ENCODE measurements at places on chromosomes 5 and 9.

DNA sequence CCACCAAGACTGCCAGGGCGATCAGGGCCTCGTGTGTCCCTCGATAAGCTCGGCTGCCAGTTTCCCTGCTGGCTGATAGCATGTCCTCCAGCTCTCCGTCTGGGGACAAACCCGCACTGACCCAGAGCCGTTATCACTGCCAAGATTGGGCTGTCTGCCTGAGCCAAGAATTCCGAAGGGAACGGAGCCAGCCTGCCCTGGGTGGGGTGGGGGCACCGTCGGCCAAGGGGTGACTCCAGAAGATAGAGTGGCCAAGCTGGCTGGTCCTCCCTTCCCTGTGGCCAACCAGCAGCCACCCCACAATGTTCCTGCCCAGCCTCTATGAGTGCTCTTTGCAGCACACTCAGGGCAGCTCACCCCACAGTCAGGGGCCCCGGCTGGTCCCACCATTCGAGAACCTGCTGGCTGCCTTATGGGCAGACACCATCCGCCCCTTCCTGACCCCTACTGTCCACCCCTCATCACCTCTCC lies 29.4 kb downstream of the HRH2 start:
- DNase-seq: no peak

GRCh38 chr5:159422361-159422760 lies 92.1 kb upstream of the IL12B start:
- DNase-seq: peak; percentile 45

DNA sequence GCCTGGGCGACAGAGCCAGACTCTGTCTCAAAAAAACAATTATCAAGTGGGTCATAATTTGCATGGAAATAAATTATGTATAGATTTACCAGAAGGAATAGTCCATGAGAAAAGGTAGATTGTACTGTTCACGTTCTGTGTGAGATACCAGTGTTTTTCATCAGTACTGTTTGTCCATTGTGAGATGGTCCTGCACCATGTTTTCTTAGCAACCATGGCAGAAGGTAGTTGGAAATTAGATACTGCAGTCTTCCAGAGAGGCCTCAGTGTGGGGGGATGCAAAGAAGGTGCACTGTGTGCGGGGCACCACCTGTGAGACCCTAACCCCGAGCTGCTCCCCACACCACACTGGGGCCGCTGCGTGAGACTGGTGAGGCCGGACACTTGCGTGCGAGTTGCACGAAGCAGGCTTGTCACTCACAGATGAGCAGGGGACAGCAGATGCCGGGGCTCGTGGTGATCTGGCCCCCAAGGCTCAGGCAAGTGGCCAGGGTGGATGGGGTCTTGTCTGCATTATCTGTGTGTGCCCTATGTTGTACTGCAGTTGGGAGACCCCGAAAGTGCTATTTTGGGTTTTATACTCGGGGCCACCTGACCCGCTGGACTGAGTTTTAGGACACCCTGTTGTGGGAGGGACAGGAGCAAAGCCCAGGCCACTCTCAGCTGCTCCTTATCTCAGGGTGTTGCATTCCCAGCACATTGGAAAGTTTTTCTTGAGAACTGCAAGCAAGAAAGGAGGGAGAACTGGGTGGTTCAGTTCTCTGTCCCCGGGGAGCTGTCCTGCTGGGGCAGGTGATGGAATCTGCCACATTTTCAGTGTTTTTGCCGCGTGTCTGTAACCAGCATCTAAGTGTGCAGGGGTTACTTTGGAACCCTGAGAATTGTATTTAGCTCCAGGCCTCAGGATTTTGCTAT lies 61.9 kb downstream of the EHMT1 start:
- DNase-seq: no peak

DNA sequence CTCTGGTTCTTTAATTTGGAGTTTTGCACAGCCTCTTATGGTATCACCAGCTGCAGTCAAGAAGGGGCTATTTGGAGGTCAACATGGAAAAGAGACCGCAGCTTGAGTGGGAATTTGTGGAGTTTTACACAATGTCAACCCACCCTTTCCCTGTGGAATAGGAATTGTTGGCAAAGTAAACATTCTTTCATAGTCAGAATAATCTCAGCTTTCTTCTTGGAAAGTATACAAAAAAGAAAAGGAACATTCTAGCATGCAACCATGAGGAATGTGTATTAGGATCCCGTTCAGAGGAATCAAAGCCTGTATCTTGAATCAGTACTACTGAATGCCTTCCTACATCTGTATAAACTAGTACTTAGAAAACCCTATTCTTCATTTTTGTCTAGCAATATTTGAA lies 107.6 kb downstream of the LURAP1L start:
- peak; percentile 77 for DNase-seq

- DNase-seq: peak; percentile 98
Observed at GRCh38 chr9:132042324-132042723, 37.3 kb downstream of the MED27 start.

GRCh38 chr9:113609562-113610318 lies 146.2 kb downstream of the RGS3 start:
- no peak for DNase-seq

- DNase-seq: no peak
Observed at GRCh38 chr9:76651119-76651705, 113.0 kb upstream of the PCA3 start.

DNA sequence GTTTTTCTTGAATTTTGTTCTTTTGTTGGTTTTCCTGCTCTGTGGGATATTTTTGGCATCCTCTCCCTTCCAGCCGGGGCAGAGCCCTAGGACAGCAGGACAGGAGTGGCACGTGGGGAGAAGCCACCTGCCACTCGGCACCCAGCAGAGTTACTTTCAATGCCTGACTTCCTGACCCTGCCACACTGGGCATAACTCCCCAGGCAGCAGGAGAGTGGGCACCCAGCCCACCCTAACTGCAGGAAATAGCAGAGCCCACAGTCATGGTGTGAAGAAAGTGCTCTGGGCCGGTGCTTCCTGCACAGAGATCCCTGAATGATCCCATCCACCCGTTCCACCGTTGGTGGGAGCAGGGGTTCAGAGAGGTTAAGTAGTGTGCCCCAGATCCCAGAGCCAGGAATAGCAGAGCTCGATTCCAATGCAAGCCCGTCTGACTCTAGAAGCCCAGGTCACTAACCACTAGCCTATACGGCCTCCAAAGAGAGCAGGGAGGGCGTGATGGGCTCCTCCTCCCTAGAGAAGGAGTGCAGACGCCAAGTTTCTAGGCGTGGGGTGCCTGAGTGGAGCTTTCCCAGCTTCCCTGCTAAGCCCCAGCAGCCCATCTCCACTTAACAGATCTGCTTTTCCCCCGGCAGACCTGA lies 8.1 kb upstream of the NUP214 start:
- DNase-seq: no peak

DNA sequence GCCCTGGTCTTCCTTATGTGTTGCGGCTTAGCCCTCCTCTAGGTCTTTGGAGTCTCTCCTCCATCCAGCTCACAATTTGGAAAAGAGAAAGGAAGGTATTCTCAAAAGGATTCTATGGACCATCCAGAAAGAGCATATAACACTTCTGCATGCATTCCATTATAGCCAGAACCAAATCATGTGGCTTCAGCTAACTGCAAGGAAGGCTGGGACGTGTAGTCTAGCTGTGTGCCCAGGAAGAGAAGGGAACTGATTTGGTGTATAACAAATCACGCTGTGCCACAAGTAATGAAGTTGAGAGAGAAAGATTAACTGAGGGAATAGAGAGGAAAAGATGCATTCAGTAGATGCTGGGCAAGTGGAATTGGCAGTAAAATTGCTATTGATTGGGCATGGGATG lies 43.7 kb downstream of the PLPPR1 start:
- no peak for DNase-seq

DNA sequence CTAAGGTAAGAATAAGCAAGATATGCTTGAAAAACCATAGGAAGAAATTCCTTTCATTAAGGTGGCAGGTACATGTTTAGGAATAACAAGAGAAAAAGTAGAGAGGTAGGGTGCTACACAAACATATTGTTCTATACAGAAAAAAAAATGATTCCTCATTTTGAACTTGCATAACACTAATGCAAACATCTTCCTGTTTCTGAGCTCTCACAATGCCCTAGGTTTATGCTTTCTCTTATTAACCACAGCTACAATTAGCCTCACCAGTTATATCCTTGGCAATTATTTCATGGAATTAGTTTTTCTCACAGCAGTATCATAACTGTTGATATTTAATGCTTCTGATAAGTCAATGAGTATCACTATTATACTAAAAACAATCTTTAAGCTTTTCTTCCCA lies 20.7 kb downstream of the CEMIP2 start:
- DNase-seq: no peak

- DNase-seq: no peak
Observed at GRCh38 chr5:109931049-109931780, 241.5 kb downstream of the MAN2A1 start.

DNA sequence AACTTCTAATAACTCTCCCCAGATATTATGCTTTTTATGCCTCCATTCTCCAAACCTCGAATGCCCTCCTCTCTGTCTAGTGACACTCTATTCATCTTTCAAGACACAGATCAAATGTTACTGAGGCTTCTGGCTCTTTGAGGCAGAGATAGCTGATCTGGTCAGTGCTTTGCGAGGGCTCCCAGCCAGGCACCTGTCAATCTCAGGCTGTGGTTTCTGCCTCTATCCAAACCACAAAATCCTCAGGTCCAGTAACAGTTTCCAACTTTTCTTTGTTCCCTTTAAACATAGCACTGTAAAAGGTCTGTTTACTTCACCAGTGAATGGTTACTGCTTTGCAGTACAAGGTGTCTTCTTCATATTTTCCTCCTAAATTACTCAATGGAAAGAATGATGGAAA lies 11.5 kb upstream of the STK32A start:
- DNase-seq: peak; percentile 62

DNA sequence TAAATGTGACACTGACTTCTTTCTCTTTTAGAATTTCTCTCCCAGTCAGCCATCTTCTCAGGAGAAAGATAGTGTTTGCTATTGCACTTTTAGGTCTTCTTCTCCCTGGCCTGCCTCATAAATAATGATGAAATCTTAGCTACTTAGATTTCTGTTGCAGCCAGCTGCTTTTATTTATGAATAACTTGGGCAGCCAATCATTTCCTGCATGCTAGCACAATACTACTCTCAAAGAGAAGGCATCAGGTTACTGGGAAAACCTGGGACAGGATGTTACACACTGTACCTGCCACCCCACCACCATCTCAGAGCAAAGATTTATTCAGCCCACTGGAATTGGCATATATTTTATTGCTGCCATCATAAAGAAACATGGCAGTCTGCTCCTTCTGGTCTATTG lies 266.6 kb downstream of the PRELID2 start:
- DNase-seq: no peak

DNA sequence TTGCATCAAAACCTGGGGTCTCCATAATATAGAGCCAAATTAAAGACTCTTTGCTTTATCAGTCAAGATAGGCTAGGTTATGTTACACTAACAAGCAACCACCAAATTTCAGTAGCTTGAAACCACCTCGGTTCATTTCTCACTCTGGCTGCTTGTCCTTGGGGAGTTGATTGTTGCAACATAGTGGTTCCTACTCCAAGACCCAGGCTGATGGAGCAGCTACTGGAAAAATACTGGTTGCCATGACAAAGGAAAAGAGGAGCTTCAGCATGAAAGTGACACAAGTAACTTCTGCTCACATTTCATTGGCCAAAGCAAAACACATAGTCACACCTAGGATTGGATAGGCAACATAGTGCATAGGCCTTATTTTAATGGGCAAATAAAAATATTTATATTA lies 18.5 kb upstream of the RCL1 start:
- DNase-seq: no peak

DNA sequence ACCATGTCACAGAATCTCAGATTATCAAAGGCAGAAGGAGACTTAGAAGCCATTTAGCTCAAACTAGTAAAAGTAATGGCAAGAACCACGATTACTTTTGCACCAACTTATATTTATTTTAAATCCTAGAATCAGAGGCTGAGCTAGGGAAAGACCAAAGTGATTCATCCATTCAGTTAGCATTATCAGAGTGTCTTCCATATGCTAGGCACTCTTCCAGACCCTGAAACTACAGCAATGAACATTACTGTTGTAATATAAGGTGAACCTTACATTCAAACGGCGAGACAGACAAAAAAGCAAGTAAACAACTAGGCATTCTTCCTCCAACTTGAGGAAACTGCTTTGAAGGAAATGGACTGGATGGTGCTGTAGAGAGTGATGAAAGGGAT lies 7.9 kb downstream of the PDE6A start:
- DNase-seq: no peak

- DNase-seq: no peak
Observed at GRCh38 chr9:75851917-75852316, 38.6 kb upstream of the PCSK5 start.

DNA sequence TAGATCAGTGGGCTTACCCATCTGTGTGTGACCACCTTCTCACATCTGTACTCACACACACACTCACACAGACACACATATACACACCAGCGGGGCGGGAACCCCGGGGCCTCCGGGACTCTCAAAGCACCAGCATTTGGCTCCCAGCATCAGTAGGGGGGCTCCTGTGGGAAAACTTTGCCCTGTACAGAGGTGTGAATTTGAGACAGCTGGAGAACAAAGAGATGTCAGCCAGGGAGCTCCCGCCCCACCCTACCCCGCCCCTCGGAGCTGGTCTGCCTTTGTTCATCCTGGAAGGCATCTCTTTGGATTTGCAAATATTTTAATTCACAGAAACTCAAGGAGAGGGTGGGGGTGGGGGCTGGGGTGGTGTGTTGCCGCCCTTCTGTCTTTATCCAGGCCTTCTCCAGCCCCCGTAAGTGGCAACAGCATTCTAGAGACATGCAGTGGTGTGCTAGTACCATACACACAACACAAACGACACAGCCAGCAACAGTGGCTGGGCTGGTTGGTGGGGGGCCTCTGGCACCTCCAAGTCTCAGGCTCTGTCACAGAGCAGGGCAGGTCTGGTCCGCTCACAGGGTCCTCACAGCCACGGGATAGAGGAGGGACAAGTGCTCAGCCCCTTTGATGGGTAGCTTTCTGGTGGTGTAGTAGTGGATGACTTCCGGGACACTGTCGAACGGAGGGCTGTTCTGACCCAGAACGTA lies 15.5 kb upstream of the SLC25A51 start:
- DNase-seq: no peak
